ENCODE measurements at places on chromosomes 3 and 15. TPM values are rescaled to one million over a fixed set of nuclear protein-coding genes. Genes with fewer than 3 reads are reported as not detected.

The CD86 gene
- not detected for total RNA-seq

DNA sequence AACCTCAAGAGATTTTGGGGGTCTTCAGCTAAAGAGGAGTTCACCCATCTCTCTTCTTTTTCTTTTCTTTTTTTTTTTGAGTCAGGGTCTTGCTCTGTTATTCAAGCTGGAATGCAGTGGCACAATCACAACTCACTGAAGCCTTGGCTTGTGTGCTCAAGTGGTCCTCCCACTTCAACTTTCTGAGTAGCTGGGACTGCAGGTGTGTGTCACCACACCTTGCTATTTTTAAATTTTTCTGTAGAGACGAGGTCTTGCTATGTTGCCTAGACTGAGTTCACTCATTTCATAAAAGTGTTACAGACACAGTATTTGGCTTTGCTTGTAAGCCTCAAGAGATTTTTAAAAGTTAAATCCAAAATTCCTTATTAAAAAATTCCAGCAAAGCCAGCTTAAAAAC, 71.7 kb downstream of the OXSM start:
- DNase-seq, result no peak

The SUCNR1 gene
- not detected for total RNA-seq

GRCh38 chr3:189013224-189013888, 158.4 kb upstream of the TPRG1 start:
- no peak for DNase-seq

DNA sequence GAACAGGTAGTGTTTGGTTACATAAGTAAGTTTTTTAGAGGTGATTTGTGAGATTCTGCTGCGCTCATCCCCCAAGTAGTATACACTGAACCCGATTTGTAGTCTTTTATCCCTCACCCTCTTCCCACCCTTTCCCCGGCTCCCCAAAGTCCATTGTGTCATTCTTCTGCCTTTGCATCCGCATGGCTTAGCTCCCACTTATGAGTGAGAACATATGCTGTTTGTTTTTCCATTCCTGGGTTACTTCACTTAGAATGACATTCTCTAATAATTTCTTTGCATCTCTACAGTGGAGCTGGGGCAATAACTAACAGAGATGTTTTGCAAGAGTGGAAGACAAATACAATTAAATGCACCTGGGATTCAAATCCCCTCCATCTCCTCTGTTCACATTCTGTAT, 93.2 kb downstream of the TP63 start:
- DNase-seq, result no peak

The CADPS gene
- 0.07 TPM for total RNA-seq

- DNase-seq, result no peak
Observed at GRCh38 chr3:154156530-154156929, 35.3 kb downstream of the ARHGEF26 start.

DNA sequence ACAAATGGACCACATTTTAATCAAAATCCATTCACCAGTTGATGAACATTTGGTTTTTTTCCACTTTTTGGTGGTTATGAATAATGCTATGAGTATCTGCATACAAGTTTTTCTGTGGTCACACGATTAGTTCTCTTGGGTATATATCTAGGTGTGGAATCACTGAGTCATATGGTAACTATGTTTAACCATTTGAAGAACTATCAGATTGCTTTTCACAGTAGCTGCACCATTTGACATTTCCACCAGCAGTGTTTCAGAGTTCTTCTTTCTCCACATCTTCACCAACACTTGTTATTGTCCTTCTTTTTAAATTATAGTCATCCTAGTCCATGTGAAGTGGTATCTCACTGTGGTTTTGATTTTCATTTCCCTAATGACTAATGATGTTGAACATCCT, 33.3 kb upstream of the ATG7 start:
- DNase-seq, result no peak

DNA sequence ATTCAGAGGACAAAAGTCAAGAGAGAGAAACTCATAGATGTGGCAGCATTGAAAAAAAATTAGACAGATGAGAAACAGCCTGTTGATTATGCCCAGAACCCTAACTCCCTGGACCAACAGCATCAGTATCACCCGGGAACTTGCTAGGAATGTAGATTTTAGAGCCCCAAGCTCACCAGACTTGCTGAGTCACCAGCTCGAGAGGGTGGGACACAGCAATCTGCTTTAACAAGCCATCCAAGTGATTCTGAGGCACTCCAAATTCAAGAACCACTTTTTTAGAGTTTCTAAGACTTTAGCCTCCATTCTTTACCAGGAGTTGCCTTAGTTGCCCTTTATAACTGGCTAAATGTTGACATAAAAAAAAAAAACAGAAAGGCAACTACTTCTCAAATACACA, 70.9 kb downstream of the CGGBP1 start:
- DNase-seq, result no peak

GRCh38 chr15:70783041-70783440, 19.7 kb upstream of the UACA start:
- no peak for DNase-seq

GRCh38 chr15:86571873-86572272, 492.2 kb downstream of the AGBL1 start:
- DNase-seq, result no peak

DNA sequence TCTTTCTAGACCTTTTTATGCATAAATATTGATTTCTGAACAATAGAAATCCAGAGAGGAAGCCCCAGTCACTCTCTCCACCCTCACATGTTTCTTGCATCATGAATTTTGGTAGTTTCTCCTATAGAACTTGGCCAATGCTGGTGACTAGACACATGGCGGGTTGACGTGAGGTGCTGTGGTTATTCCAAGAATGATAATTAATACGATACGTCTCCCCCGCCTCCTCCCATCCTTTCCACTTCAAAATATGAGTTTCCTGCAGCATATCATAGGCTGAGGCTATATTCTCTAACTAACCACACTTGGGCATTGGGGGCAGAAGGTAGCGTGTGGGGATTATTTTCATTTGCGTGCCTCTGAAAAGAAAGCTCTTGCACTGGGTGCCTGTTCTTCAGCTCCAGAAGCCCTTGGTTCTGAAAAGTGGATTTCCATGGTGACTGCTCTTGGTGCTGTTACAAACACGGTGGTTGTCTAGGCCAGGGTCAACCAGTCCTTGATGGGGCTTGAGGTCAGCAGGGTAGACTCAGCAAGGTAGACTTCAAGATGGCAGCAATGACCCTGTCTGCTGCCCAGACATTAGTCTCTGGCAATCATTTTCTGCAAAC, 5.3 kb downstream of the TNFSF10 start:
- DNase-seq, result no peak

The GOLGA6A gene
- total RNA-seq, result not detected

- no peak for DNase-seq
Observed at GRCh38 chr15:70708839-70709238, 54.5 kb downstream of the UACA start.

The CSPG5 gene
- total RNA-seq, result 1.8 TPM

GRCh38 chr15:26179906-26180305, 316.8 kb upstream of the ATP10A start:
- no peak for DNase-seq

DNA sequence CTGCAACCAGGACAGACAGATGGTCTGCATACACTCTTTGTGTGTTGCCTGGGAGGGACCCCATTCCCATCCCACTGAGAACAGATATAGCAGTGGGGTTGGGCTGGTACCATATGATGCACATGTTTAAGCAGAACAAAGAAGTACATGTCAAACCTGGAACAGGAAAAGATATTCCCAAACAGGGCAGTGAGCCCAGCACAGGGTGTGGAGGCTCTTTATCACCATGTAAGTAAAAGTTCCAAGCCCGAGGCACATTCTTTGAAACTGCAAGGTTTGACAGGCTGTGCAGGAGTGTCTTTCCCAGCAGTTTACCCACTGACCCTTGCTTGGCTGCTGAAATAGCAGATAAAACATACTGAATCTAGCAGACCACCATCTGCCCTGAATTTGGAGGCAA, 5.3 kb upstream of the ZNF445 start:
- DNase-seq, result no peak

- DNase-seq, result no peak
Observed at GRCh38 chr15:40257656-40258450, 19.0 kb downstream of the PAK6 start.

The RCCD1 gene
- total RNA-seq, result 25.7 TPM

Measured in MG63 (cell line).